Omental fat pad (tissue), 4 donors: ENCODE measurements at places on chromosomes 2 and 18. TPM values are rescaled to one million over a fixed set of nuclear protein-coding genes. Genes with fewer than 3 reads are reported as not detected.

Gene IL1A
- not detected for total RNA-seq

Gene CXCR4
- total RNA-seq: 29.6 TPM

Gene KANSL1L
- total RNA-seq: 12.5 TPM

Gene TRIM54
- not detected for total RNA-seq

Gene POTEI
- not detected for total RNA-seq

Gene AGXT
- total RNA-seq: not detected

Gene SKOR2
- not detected for total RNA-seq

Gene IL1F10
- total RNA-seq: not detected

Gene ACADL
- 13.8 TPM for total RNA-seq

Gene VWA3B
- total RNA-seq: not detected

Gene NDC80
- 0.37 TPM for total RNA-seq

Gene MDH1B
- total RNA-seq: 1.2 TPM

Gene CERKL
- not detected for total RNA-seq

Gene CLK1
- 126 TPM for total RNA-seq

Gene ORC4
- total RNA-seq: 35.0 TPM

Gene KRTCAP3
- 1.3 TPM for total RNA-seq
